ENCODE measurements at places on chromosomes 1 and 21.

- DNase-seq: no peak
Measured at GRCh38 chr1:219805191-219805590, 123.2 kb downstream of the SLC30A10 start.

- DNase-seq: no peak
Measured at GRCh38 chr1:110714374-110714995, 39.7 kb upstream of the KCNA3 start.

- DNase-seq: peak; percentile 21
Measured at GRCh38 chr1:225427235-225428067, at the start of gene LBR. Gene LBR, minus strand, starts transcription at chr1:225428038. Its CDS starts 3,963 bp downstream, at chr1:225424075.

- no peak for DNase-seq
Measured at GRCh38 chr1:114353262-114353661, 157.7 kb downstream of the TRIM33 start.

- DNase-seq: peak; percentile 20
Measured at GRCh38 chr1:169890761-169891538, 2.7 kb downstream of the SCYL3 start.

GRCh38 chr1:161158316-161159010 is 837 bp upstream of the USP21 start:
- DNase-seq: no peak

DNA sequence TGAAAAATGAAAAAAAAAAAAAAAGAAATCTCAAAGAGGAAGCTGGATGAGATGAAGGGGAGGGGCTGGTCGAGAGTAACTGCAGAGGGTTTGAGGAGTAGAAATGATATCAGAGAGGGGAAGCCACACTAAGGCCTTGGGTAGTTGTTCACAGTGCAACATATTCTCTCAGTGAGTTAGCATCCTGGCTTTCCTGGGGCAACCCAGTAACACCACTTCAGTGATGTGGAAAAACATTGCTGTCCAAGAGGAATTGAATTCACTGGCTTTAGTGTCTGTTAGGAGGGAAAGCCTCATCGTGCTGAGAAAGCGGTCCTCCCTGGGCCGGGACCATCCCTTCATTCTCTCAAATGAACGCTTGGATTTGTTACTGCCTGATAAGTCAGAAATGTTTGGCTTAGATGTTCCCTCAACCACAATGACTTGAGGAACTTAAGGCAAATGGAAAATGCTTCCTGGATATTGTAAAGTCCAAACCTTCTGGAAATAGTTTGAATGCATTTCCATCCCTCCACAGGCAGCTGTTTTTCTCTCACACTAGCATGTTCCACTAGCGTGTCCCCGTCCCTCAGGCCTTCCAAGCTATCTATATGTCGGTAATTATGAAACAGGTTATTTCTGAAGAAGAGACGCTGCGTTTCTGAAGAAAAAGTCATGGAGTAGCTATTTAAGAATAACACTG is 12.2 kb downstream of the TGFB2 start:
- no peak for DNase-seq

DNA sequence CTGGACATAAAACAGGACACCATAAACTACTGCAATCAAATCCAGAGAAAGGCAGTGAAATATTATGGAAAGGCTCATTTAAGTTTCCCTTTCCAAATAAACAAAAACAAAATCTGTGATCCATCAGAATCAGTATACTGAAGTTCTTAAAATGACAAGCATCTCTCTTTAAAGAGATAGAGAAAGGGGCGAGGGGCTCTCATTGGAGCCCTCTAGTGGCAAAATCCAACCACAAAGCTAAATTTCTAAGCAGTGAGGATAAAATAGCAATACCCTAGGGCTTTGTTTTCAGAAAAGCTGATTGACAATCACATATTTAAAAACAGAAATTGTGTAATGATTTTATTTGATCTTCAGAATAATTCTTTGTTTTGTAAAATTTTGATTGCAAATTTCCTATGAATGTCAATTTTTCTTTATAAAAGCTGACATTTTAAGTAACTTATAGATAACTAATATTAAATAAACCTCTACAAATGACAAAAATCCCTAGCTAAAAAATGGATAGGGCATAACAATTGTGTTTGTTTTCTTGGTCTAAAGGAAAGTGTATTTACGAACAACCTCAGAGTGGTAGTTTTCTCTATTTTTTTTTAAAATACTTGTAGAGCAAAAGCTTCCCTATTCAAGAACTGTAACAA is 138.2 kb downstream of the COL24A1 start:
- no peak for DNase-seq

DNA sequence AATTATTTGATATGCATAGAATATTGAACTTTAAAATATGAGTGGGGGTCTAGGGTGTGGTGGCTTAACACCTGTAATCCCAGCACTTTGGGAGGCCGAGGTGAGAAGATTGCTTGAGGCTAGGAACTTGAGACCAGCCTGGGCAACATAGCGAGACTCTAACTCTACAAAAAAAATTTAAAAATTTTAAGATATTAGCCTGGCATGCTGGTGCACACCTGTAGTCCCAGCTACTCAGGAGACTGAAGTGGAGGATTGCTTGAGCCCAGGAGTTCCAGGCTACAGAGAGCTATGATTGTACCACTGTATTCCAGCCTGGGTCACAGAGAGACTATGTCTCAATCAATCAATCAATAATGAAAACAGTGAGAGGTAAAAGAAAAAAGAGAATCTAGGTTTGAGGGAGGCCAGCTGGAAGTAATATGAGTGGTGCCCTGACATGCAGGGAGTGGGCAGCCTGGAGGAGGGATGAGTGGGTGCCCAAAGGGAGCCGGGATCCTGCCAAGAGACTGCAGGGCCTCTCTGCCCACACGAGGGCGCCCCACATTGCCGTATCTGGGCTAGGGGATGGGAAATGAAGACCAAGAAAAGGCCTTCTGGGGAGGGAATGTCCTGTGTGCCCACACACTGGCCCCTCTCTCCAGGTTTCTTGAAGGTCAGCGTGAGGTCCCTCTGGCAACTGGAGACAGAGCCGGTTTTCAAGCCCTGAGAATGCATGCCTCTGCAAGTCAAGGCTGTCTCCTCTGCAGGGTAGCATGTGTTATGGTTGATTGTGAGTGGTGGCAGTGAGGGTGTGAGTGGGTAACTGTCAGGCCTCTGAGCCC is 93.9 kb upstream of the PPM1J start:
- peak; percentile 37 for DNase-seq

- DNase-seq: no peak
Measured at GRCh38 chr1:3021233-3021671, at the start of gene ACTRT2. Gene ACTRT2, plus strand, starts transcription at chr1:3021467. Its CDS starts 220 bp downstream, at chr1:3021687.

- DNase-seq: peak; percentile 26
Measured at GRCh38 chr1:7669559-7670311, 101.4 kb upstream of the VAMP3 start.

DNA sequence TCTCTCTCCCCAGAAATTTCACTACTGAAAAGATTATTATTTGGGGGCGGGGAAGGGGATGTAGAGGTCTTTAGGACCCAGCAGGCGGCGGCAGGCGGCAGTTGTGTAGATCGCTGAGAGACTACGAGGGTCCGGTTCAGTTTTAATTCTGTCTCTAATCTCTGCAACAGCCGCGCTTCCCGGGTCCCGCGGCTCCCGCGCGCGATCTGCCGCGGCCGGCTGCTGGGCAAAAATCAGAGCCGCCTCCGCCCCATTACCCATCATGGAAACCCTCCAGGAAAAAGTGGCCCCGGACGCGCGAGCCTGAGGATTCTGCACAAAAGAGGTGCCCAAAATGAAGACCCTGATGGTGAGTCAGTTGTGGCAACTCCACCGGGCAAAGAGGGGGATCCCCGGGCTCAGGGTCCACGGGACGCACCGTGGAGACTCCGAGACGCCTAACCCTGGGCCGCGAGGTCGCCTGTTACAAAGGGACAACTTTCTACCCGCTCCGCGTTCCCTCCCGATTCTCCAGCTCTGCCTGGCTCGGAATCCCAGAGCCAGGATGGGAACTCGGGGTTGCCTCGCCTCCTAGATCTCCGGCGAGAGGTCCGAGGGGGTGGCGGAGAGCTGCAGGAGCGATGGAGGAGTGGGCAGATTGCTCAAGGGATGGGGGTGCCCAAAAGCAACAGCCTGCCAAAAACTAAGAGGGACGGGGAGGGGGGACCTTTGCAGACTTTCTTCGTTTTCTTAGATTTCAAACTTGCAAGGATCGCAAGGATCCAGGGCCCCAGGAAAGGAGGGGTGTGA is at the start of gene ST6GALNAC5:
ST6GALNAC5 (plus strand) TSS at position 139 of the 789 bp plus-strand sequence.
- no peak for DNase-seq

GRCh38 chr1:194476872-194477271 is 1290.5 kb upstream of the B3GALT2 start:
- no peak for DNase-seq

DNA sequence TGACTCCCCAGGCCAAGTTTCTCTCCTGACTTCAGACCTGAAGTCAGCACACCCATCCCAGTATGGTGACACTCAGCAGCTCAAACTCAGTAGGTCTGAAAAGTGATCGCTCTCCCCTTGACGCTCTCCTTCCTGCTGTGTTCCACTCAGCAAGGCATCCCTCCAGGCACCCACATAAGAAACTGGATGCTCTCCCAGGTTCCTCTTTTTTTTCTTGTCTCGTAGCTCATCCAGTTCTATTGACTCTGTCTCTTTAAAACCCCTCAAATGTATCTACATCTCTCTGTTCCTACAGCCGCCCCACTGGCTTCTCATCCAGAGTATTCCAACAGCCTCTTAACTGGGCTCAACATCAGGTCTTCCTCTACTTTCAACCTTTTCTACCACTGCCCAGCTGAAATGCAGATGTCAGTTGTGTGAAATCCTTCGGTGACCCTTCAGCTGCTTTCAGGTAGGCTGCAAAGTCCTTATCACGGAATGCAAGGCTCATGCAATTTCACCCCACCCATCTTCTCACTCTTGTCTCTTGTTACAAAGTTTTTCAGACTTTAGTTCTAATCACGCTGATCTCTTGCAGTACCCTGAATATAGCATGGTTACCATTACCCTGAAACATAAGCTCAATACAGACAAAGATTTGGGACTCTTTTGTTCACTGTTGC is 286.2 kb upstream of the POU3F1 start:
- DNase-seq: no peak

DNA sequence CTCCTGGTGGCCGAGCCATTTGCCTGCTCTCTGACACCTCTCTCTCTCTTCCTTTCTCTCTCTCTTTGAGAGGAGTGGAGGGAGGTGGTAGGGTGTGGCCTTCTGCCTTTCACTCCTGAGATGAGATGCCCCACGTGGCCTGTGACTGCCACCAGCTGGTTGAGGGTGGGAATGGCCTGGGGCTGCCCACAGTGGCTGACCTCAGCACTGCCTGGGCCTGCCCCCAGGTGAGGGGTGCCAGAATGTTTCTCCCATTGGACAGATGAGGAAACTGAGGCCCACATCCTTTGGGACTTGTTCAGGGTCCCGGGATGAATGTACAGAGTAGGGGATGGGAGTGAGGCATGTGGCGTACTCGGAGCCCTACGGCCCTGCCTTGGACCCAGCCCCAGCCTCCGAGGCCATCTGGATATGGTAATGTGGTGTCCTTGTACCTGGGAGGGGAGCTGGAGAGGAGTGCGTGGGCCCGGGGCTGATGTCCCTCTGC is 12.7 kb upstream of the C1orf167 start:
- DNase-seq: no peak

GRCh38 chr1:111507411-111508201 is 4.2 kb upstream of the ADORA3 start:
- DNase-seq: peak; percentile 23

DNA sequence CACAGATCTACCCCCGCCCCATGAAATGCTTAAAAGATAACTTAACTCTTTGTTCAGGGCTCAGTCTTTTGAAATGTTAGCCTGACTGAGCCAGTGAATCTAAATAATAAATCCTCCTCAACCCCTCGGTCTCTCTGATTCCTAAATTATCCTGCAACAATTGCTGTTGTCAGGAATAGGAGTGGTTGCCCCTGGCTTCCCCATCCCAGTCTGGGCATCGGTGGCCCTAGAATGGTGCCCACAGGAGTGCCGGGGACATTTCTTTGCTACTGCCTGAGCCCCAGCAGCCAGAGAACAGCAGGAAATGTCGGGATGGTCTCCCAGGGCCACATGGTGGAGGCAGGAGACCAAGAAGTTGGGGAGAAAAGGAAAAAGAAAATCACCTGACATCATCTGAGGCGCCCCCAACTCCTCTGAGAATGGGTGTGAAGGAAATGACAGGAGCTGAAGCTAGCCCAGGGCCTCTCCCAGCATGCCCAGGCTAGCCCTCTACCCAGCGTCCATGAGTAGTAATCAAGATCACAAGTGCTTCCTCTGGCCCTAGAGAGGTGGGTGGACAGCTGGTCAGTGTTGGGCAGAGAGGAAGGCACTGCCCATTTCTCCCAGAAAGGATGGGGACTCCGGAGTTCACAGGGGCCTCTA is 1.6 kb downstream of the PADI4 start:
- no peak for DNase-seq

DNA sequence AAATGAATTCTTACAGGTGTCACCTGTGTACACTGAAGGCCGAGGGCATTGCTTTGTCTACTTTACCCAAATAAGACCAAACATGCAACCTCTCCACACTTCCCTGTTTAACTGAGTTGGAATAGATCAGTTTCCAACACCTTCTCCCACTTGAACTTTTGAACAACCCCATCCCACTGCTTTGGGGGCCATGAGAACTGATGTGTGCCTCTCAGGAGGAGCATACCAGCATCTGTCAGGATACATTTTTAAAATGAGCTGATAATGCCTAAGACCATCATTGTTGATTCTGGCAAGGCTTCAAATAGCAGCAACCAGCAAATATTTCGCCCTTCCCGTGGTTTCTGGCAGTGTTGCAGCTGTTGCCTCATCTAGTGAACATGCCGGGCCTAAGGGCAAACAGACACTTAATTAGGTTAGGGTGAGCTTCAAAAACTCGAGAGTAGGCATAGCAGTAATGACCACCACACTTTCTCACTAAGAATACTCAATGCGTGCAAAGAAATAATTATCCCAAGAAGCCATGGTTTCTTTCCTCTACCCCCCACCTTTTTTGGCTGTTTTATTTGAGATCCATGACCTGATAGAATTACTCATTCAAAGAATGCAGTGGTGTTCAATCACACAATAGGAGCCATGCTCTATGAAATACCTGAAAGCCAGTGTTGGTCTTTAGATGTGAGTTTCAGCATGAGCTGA is 63.7 kb downstream of the MAP10 start:
- DNase-seq: no peak

GRCh38 chr1:175893192-175893591 is 149.8 kb upstream of the TNR start:
- no peak for DNase-seq

- DNase-seq: no peak
Measured at GRCh38 chr1:191984856-191985255, 173.4 kb upstream of the RGS18 start.

DNA sequence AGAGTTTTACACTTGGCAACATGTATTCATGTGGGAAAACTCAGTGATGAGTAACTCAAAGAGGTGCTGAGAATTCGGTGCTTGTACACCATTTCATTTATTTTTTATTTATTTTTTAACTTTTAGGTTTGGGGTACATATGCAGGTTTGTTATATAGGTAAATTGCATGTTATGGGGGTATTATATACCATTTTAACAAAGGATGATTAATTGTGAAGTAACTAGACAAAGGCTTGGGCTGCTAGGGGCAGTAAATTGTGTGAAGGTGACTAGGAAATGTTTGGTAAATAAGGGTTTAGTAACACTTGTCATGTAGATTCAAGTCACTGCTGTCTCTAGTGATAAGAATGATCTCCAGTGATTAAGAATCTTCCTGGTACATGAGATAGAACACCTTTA is 139.0 kb downstream of the MAST2 start:
- DNase-seq: no peak
